ENCODE measurements at places on chromosomes 12 and 14. TPM values are rescaled to one million over a fixed set of nuclear protein-coding genes. Genes with fewer than 3 reads are reported as not detected.

Gene OLR1
- 1.1 TPM for total RNA-seq

Gene OR4L1
- not detected for total RNA-seq

Gene RNASE2
- total RNA-seq, result not detected

Gene SOAT2
- total RNA-seq, result 0.23 TPM

Gene CMA1
- not detected for total RNA-seq

Gene IQSEC3
- not detected for total RNA-seq

Gene FSCB
- not detected for total RNA-seq

Gene CPNE6
- total RNA-seq, result not detected

Gene TRHDE
- 0.09 TPM for total RNA-seq

Gene SLIRP
- total RNA-seq, result 401 TPM

Gene LTBP2
- total RNA-seq, result 8.0 TPM

Gene KLRC3
- 0.37 TPM for total RNA-seq

Gene PRICKLE1
- 0.73 TPM for total RNA-seq

Gene TMTC1
- total RNA-seq, result 0.13 TPM

Gene FAM181A
- total RNA-seq, result not detected

Gene KRT2
- not detected for total RNA-seq

Gene TTC6
- total RNA-seq, result 0.34 TPM

Gene SLCO1C1
- not detected for total RNA-seq

Gene MYO1H
- total RNA-seq, result not detected

Gene MUCL1
- not detected for total RNA-seq

Gene KLRB1
- not detected for total RNA-seq

Gene HIGD1C
- total RNA-seq, result not detected

Gene NANOG
- not detected for total RNA-seq

Gene KRT73
- not detected for total RNA-seq

Gene ART4
- not detected for total RNA-seq

Gene GPRC5A
- total RNA-seq, result 405 TPM

Gene SLCO1B1
- total RNA-seq, result 0.42 TPM

Gene LTB4R2
- total RNA-seq, result 5.7 TPM

Gene ADSS1
- 7.8 TPM for total RNA-seq

Gene GALNT8
- total RNA-seq, result not detected

Gene RASAL1
- 0.55 TPM for total RNA-seq

Gene DEGS2
- 1.6 TPM for total RNA-seq

Gene BDKRB2
- total RNA-seq, result 3.2 TPM

Gene PIP4K2C
- total RNA-seq, result 42.5 TPM

Gene CELA1
- total RNA-seq, result not detected

Gene DLK1
- 0.42 TPM for total RNA-seq

Gene LRFN5
- not detected for total RNA-seq

Gene KLRC1
- total RNA-seq, result not detected

Gene SDS
- total RNA-seq, result 0.16 TPM

Gene FOXN4
- not detected for total RNA-seq

Measured in A549 treated with RU486 at 1 μM for 4 hours (cell line).